ENCODE measurements at places on chromosomes 3 and 15.

- DNase-seq, result no peak
These were observed 536 bp downstream of the ATP10A start for GRCh38 chr15:25862472-25863110.

DNA sequence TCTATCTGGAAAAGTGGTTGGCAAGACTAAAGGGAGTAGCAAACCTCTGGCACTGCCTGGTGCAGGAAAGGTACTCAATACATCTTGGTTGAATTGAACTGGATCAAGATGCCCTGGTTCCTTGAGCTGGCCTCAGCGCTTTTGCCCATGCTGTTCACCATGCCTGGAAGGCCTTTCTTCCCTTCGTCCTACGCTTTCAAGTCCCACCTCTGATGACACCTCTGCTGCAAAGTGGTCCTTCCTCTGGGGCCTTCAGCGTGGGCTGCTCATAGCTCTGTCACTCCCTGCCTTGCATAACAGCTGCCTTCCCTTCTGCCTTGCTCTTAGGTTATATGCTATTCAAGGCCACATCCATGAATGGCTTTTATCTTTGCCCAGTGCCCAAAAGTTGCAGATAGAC lies 23.0 kb downstream of the ITGA11 start:
- no peak for DNase-seq

GRCh38 chr3:21484057-21484827 lies 266.8 kb downstream of the ZNF385D start:
- peak; percentile 36 for DNase-seq

DNA sequence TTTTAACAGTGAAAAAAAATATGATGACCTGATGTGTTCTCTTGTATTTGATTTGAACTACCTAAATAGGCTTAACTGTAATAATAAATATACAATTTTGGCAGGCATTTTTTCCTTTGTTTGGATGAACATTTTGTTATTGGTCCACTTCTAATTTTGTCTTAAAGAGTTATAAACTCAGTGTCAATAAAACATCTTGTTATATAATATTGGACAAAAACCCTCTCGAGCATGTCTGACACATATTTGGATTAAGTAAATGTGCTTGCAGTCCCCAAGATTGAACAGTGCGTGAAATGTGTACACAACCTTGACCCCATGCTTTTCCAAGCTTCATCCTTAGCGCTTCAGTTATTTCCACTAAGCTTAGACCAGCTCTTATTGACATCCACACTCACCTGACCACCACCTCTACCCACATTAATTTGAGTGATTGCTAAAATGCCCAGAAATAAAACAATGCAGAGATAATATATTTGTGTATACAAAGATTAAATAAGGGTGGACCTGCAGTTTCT lies 131.7 kb upstream of the ZBED2 start:
- peak; percentile 33 for DNase-seq

DNA sequence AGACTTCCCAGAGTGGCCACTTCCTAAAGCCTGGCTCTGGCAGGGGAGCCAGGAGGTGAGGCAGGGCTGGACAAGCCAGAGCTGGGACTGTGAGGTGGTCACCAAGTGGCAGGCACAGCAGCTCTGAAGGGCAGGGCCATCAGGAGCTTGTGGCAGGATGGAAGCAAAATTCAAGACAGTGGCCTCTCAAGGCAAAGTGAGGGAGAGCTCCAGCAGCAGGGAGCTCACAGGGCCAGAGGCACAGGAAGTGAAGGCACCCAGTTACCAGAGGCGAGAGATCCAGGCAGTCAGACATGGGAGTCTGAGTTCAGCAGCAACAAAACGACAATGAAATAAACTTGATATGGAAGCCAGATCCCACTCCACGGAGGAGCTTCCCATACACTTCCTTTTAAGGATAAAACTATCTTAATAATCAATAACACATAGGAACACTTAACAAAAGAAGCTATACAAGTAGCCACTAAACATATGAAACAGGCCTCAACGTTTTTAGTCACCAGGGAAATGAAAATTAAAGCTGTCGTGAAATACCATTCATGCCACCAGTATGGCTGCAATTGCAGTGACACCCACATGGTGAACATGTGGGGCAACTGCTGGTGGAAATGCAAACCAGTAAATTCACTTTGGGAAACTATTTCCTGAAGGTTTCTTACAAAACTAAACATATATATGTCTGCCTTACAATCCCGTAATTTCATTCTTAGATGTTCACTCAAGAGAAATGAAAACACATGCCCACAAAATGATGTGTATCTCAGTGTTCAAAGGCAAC lies 35.4 kb upstream of the TMEM158 start:
- no peak for DNase-seq

DNA sequence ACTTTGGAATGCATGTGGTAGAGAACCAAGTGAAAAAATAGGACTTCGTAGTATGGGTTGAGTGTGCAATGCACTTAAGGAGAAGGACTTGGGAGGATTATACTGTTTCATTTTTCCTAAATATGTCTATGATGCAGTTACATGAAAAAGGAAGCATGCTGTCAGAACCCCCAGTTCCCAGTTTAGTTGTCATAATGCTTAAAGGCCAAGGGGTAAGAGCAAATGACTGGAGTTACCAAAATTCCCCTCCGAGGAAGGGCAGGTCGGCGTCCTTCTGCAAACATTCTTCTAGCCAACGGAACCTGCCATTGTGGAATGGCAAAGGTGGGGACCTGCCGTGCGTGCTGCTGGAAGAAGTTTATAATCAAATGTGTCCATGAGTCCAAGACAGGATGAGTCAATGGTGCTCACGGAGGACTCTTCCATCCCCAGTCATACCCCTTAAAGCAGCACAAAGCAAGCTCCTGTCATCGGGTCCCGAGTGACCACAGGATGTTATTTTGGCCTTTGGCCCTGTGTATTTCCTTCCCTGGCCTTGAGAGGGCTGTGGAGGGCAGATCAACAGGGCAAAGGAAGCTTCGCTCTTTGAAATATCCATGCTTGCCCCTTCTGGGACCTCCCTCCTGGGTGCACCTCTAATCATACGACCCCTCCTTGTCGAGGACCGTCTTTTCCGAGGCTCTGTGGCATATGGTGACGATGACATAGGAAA lies 93.2 kb downstream of the SLCO3A1 start:
- DNase-seq, result no peak

GRCh38 chr3:129312021-129312639 lies 33.5 kb downstream of the HMCES start:
- DNase-seq, result no peak

GRCh38 chr3:66489581-66489980 lies 11.2 kb downstream of the LRIG1 start:
- no peak for DNase-seq

- DNase-seq, result no peak
These were observed 90.2 kb downstream of the LINGO1 start for GRCh38 chr15:77542491-77543001.

- peak; percentile 77 for DNase-seq
These were observed 861.6 kb downstream of the ROBO1 start for GRCh38 chr3:78906245-78906644.

GRCh38 chr15:96097661-96098060 lies 232.8 kb upstream of the NR2F2 start:
- no peak for DNase-seq

DNA sequence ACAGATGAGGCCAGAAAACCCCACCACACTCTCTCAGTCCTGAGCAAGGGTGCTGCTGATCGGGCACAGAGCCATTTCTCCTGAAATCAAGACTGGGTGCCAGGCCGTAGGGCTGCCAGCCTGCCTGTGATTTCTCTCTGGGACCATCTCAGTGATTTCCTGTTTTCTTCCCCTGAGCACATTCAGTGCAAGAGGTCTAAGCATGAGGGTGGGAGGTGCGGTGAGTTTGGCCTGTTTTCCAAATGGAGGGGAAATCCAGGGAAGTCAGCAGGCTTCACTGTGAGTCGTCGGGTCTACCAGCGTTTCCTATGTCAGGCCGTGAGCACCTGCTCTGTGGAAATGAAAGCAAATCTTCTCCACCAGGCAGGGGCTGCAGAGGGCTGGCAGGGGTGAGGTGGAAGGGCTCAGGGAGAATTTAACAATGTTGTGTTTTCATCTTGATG lies 82.3 kb downstream of the ST6GAL1 start:
- no peak for DNase-seq

DNA sequence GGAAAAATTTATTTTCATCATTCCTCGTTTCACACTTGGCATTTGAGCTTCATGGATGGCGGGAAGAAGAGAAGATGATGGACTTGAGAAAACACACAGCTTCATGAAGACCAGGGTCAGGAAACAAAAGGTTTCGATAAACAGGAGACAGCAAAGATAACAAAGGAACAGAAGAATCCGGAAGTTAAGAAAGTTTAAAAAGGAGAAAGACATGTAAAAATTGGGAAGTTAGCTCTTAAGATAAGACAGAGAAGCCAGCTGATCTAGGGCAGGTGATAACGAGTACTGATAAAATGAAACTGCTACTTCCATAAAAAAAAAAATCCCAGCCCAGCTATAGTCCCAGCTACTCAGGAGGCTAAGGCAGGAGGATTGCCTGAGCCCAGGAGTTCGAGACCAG lies 23.9 kb downstream of the IL5RA start:
- no peak for DNase-seq

- peak; percentile 17 for DNase-seq
These were observed 379.0 kb downstream of the CNTN4 start for GRCh38 chr3:2477620-2478019.

- no peak for DNase-seq
These were observed 503 bp downstream of the HLTF start for GRCh38 chr3:149085828-149086231.

GRCh38 chr15:100134586-100134985 lies 207.2 kb downstream of the ADAMTS17 start:
- no peak for DNase-seq

DNA sequence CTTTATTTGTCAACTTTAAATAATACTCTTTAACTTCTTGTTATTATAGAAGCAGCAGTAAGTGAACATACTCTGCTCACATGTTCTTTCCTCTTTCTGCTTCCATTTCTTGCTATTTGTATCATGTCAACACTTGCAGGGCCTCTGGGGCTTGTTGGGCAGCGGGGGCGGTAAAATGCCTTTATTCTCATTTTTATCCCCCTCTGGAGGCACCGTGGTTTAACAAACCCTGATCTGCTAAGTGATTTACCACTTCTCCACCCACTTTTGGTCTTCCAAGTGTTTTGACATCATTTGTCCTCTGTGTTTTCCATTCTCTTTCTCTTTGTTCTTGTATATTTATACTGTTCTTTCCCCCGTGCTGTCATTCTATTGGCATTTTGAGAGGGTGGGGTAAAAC lies 33.9 kb downstream of the SCN10A start:
- DNase-seq, result no peak

DNA sequence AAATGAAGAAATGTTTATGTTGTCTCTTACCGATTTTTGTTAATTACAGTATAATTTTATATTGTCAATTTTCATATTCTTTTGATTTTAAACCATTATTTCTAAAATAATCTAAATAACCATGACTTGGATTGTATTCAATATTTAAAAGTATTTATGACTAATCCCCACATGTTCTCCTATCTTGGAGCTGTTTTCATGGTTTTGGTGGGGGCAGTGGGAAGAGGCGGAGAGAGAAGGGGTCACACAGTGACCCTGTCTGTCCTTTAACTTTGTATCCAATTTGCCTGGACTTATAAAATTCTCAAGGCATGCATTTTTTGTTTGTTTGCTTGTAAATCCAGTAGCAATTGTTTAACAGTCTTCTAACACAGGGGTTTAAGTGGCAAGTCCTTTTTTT lies 407.4 kb downstream of the NTRK3 start:
- DNase-seq, result no peak

- no peak for DNase-seq
These were observed 8.2 kb downstream of the HYAL2 start for GRCh38 chr3:50314342-50314741.

DNA sequence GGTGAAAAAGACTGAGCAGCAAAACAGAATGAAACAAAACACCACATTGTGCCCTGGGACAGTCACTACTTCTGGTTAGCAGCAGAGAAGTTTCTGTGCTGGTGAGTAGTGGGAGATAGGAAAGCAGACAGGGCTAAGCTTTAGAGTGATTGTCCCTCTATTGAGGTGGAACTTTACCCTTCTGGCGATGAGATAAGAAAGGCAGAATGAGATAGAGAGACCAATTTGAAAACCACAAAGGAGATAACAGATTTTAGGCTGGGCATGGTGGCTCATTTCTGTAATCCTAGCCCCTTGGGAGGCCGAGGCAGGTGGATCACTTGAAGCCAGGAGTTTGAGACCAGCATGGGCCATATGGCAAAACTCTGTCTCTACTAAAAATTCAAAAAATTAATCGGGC lies 208.5 kb downstream of the TBL1XR1 start:
- no peak for DNase-seq

DNA sequence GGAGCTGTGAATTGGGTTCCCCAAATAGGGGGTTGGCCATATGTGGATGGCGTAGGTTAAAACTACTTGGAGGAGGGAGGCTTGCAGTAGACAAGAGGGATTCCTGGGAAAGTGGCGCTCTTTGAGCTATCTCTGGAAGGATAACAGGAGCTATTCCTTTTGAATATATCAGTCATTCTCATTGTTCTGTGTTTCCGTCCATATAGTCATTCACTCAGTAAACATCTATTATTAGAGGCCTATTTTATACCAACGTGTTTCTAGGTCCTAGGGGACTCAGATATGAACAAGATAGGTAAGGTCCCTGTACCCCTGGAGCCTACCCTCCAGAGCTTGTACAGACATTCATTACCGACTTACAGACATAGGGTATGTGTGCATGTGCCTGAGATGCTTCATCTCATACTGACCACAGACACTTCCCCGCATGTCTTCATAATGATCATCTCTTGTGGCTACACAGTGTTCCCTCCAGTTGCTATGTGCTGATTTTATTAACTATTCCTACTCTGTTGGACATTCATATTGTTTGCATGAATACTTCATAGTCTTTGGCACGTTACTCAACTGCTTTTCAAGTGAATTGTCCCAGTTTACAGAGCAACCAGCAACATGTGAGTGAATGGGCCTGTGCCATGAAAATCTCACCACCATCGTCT lies 55.8 kb upstream of the VILL start:
- no peak for DNase-seq

DNA sequence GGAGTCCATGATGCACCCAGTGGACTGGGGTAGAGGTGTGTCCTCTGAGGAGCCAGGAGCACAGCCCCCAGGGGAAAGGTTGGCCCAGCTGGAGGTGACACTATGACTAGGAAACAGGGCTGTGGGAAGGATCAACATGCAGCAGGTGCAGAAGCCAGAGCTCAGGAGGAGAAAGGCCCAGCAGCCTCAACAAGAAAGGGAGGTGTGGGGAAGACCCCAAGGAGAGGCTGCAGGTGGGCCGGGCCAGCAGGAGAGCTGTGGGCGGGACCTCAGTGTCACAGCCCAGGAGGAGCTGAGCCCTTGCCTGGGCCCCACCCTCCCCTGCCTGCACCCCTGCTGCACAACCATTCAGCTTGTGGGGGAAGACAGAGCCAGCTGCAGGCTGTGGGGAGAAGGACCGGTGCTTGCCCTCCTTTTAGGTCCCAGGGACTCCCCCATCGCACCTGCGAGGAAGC lies 18.4 kb upstream of the KLF13 start:
- peak; percentile 94 for DNase-seq

DNA sequence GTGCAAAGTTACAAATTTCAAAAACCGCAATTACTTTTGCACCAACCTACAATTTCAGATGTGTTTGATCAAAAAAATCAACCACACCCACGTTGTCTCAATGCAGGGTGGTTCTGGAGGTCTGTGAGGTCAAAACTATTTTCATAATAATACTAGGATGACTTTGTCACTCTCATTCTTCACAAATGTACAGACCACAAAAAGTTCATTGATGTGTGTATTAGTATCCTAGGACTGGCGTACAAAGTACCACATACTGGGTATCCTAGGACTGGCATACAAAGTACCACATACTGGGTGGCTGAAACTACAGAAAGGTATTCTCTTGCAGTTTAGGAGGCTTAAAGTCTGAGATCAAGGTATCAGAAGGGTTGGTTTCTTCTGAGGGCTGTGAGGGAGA lies 13.0 kb downstream of the SUCLG2 start:
- no peak for DNase-seq

GRCh38 chr15:94250801-94251200 lies 19.4 kb downstream of the MCTP2 start:
- no peak for DNase-seq
